ENCODE measurements at places on chromosomes 11 and 22. TPM values are rescaled to one million over a fixed set of nuclear protein-coding genes. Genes with fewer than 3 reads are reported as not detected.

DNA sequence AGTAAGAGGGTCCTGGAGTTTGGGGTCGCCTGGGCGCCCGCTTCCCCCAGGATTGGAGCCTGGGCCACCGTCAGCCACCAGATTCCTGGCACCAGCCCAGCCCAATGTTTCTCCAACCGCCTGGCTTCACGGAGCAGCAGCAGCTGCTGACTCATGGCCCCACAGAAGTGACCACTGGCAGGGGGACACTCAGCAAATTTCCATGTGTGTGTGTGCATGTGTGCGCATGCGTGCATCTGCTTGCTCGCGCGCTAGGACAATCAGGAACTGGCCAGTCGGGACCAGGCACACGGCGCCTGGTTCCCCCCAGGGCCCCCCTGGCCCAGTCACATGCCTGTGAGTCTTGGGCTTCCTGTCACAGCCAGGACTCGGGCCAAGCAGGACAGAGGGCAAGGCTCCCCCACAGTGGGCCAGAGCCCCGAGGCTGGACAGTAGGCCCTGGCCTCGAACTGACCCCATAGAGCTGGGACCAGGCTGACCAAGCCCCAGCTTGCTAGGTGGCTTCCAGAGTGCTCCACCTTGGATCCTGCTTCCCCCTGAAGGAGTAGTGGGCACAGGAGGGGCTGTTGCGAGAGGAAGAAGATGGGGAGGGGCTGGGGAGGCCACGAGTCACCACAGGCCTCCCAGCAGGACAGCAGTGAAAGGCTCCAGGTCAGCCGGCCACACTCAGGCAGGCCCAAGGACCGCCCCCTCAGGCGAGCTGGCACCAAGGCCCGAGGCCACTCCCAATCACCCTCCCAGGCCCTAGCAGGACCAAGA lies 3.2 kb downstream of the CTSD start:
- DNase-seq = no peak

- DNase-seq = no peak
These were observed 29.1 kb upstream of the SYT9 start for GRCh38 chr11:7222619-7223018.

- no peak for DNase-seq
These were observed 15.0 kb upstream of the APOA1 start for GRCh38 chr11:116852261-116853031.

- no peak for DNase-seq
These were observed 4.3 kb upstream of the PHLDA2 start for GRCh38 chr11:2933375-2934020.

- no peak for DNase-seq
These were observed 401.6 kb upstream of the CCDC90B start for GRCh38 chr11:83687787-83688186.

- no peak for DNase-seq
These were observed 302.6 kb upstream of the FAT3 start for GRCh38 chr11:91921974-91922373.

- peak; percentile 12 for DNase-seq
These were observed 35.7 kb downstream of the TBCEL start for GRCh38 chr11:121059605-121060004.

GRCh38 chr11:1354125-1354938 lies 35.4 kb upstream of the BRSK2 start:
- no peak for DNase-seq

GRCh38 chr22:17083255-17083654 lies 1.5 kb upstream of the IL17RA start:
- DNase-seq = no peak

- no peak for DNase-seq
These were observed 4.0 kb downstream of the SAA1 start for GRCh38 chr11:18270102-18270501.

DNA sequence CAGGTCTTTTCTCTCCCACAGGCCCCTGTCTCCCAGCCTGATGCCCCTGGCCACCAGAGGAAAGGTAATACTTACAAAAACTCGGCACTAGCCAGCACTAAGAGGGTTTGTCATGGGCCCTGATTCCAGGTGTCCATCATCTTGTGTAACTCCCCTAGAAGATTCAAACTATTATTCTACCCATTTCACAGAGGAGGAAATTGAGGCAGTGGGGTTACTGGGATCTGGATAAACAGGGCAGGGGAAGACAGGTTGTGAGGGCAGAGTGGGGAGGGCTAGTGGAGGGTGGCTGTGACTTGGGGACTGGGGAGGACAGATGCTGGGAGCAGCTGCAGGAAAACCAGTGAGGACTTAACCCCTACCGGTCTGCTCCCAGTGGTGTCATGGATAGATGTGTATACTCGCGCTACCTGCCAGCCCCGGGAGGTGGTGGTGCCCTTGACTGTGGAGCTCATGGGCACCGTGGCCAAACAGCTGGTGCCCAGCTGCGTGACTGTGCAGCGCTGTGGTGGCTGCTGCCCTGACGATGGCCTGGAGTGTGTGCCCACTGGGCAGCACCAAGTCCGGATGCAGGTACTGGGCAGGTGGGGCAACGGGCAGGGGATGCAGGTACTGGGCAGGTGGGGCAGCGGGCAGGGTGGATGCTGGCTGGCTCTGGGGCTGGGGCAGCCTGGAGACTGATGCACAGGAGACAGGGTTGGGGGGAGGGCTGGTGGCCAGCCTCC lies 1.2 kb downstream of the VEGFB start:
- DNase-seq = no peak

E2F8 gene
- 0.19 TPM for total RNA-seq

- DNase-seq = no peak
These were observed 43.4 kb downstream of the GRAMD4 start for GRCh38 chr22:46663436-46664100.

MFRP gene
- not detected for total RNA-seq

FXYD2 gene
- 9.1 TPM for total RNA-seq

DNA sequence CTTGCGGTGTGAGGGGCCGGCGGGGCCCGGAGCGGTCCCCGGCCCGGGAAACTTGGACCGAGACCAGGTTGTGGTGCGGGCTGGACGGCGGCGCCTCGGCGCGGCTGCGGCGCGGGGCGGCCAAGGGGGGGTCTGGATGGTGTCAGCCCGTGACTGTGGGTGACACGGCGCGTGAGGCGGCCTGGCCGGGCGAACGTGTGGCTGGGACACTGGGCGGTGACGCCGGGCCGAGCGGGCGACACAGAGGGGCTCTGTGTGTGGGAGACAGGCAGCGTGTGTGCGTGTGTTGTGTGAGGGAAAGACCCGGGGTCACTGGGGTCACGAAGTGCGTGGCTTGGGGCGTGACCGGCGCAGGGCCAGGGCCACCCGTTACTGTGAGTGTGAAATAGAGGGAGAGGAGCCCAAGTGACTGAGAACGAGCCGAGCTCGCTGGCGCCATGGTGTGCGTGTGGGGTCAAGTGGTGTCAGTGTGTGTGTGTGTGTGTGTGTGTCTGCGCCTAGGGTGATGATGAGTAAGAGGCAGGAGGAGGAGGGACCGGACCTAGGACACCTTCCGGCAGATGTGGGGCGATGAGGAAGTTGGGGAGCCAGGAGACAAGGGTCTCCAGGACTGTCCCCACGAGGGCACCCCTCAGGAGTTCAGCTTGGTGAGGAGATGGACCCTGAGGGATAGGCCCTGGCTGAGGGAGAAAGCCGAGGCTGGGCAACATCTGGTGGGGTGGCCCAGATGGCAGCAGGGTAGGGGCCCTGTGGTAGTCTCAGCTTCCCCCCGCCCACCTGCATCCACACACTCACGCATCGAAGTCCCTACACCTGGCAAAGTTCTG lies 817 bp downstream of the RELT start:
- peak; percentile 35 for DNase-seq

DNA sequence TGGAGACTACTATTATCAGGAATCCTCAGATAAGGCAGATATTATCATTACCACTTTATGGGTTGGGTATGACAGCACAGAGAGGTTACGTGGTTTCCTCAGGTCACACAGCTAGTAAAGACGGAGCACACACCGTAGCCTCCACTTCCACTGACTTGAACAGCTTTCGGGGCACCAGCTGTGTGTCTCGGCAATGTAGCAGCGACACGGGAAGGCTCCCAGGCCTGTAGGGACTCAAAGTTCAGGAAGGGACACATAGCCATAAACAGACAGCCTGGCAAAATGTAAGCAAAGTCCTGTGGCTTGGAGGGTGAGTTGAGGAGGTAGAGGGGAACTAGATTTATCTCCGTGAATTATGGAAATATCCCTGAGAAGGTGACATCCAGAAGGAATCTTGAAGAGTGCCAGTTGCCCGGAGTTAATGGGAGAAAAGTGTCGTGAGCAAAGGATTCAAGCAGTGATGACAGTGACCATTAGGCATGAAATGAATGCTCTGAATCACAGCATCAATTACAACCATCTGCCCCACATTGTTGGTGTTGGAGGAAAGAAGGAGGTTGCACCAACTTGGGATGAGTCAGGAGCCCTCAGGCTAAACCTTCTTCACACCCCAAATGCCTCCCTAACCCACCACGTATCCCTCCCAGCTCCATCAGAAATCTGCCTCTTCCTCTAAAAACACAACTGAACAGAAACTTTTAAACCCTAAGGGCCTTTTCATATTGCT lies 106.7 kb upstream of the ASPHD2 start:
- no peak for DNase-seq

GRCh38 chr11:122812638-122813037 lies 25.7 kb upstream of the CRTAM start:
- DNase-seq = peak; percentile 51

- no peak for DNase-seq
These were observed 48.4 kb upstream of the ARHGAP42 start for GRCh38 chr11:100638648-100639047.

DNA sequence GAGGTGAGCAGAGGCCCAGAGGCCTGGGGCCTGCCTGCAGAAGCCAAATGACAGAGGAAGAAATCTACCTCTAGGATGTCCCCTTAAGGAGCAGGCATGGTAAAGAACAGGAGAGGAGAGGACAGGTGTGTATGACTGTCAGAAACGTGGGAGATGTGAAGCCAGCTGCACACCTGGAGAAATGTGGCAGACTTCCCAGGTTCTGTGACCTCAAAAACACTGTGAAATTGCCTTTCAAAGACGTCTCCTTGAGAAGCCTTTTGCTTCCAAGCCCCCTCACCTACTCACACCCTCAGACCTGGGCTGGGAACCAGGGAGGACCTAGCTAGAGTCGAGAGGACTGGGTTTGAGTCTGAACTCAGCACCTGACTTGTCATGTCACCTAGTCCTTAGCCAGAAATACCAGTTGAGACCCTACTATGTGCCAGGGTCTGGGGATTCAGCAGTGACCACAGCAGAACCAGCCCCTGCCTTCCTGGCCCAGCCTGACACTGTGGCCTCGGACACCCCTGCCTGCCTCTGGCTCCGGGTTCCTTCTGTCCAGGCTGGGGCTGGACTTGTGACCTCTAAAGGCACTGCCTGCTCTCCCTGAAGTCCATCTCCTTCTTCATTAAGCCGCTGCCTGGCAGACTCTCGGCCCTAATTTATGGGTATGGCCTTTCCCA lies 5.6 kb downstream of the TPBGL start:
- peak; percentile 36 for DNase-seq

CLMP gene
- 0.11 TPM for total RNA-seq

DNA sequence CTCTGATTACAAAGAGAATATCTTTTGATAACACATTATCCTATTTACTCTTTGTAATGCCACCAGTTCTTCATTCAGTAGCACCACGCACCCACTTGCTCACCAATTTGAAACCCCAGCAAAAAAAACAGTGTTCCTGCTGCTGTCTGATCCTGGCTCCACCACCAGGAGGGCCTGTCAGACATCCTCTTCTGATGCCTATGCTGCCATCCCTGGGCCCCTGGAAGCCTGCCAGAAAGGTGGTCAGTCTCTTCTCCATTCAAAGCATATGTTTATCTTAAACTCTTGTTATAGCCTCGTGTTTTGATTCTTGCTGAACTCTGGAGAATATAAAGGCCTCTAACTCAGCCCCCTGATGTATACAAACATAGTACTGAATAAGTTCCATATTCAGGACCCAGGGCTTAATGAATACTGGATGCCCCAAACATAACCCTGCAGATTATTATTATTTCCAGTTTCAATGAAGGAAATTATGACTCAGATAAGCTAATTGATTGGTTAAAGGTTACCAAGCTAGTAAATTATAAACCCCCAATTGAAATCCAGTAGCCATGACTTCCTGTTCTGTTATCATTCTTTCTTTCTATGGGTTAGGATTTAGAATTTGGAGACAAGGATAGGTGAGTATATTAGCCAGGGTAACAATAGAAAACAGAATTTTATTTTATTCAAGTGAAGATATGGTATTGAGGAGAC lies 116.7 kb downstream of the NTM start:
- DNase-seq = no peak

ANGPTL5 gene
- not detected for total RNA-seq

DNA sequence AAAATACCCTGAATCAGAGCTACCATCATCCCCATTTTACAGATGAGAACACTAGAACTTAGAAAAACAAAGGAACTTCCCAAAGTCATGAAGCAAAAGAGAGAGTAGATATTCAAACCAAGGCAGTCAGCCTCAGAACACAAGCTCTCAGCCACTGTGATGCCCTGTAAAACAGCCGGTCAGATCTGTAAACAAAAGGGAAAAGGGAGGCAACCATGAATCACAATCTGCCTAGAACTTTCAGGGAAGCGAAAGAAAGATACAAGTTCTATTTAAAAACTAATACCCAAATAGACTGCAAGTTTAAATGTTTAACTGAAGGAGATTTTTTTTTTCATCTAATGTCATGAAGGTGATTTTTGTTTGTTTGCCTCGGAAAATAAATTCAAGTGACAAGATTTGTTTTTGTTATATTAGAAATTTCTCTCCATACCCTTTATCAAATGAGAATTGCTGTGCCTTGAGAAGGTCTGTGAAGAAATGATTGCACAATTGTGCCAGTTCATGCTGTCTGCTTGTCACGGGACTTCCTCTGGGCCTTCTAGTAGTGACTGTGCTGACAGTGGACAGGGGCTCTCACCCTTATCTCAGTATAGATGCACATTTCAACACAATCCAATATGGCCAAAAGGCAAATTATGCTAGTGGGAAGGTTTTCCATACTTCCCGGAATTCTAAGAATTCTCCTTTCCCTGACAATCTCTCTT lies 11.7 kb downstream of the SAA1 start:
- no peak for DNase-seq

GRCh38 chr22:49858827-49859226 lies 5.2 kb downstream of the ZBED4 start:
- no peak for DNase-seq

DNA sequence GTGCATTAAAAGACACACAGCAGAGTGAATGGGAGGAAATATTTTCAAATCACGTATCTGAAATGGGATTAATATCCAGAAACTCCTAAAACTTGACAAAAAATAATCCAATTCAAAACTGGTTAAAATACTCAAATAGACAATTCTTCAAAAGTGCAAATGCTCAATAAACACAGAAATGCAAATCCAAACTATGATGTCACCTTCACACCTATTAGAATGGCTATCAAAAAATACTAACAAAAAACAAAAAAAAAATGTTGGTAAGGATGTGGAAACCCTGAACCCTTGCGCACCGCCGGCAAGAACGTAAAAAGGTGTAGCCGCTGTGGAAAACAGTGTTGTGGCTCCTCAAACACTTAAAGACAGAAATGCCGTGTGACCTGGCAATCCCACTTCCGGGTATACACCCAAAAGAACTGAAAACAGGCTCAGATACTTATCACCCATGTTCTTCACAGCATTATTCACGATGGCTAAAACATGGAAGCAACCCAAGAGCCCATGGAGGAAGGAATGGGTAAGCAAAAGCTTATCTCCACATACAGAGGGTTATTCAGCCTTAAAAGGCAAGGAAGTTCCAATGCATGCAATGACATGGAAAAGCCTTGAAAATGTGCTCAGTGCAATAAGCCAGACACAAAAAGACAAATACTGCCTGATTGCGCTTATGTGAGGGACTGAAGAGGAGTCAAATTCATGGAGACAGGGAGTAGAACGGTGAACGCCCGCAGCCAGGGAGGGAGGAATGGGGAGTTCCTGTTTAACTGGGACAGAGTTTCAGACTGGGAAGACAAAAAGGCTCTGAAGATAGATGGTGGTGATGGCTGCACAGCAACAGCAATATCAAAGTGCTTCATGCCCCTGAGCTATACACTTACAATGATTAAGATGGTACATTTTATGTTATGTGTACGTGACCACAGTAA lies 19.6 kb downstream of the BRD1 start:
- peak; percentile 67 for DNase-seq

All from CD8-positive, alpha-beta T cell (primary cell).